ENCODE measurements at places on chromosomes 1 and 21.
A peak's percentile ranks its signal among the peaks of the same experiment; 100 is the strongest.

- DNase-seq = peak; percentile 77
Observed at GRCh38 chr1:32538887-32539583, at the start of gene ZBTB8A. Gene ZBTB8A (plus strand): TSS chr1:32539427. CDS start chr1:32592932, 53,505 bp downstream.

DNA sequence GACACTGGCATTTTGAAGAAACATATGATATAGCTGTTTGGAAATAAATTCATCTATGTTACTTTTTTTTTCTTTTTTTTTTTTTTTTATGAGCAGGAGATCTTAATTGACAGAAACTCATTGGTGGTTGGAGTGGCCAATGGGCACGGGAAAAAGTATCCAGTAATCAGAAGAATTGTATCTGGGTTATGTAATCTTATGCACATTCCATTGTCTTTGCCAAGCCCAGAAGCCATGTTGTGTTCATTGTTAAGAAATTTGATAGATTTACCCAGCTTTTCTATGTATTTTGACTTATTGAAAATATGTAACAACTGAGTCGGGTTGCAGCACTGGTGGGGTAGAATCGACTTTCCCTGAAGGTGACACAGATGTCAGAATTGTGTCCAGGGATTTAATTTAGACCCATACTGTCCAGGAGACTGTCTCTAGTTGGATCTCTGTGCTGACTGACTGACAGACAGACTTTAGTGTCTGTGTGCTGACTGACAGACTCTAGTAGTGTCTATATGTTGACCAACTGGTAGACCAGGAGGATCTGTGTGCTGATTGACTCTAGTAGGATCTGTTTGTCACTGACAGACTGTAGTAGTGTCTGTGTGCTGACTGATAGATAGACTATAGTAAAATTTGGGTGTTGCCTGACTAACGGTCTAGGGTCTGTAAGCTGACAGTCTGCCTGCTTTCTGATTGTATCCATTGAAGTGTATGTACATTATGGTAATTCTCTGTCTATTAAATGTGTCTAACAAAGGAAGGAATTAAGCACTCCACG, 12.3 kb upstream of the C4BPB start:
- no peak for DNase-seq

GRCh38 chr1:45263132-45263531, 56.7 kb upstream of the ZSWIM5 start:
- no peak for DNase-seq

- DNase-seq = no peak
Observed at GRCh38 chr1:156157506-156157905, 4.1 kb downstream of the SEMA4A start.

- no peak for DNase-seq
Observed at GRCh38 chr21:26943921-26944320, 23.0 kb downstream of the ADAMTS5 start.

GRCh38 chr1:25899792-25900191, 6.4 kb downstream of the STMN1 start:
- no peak for DNase-seq

Measured in umbilical cord (tissue), 2 donors.